ENCODE measurements at places on chromosomes 5 and 9.

DNA sequence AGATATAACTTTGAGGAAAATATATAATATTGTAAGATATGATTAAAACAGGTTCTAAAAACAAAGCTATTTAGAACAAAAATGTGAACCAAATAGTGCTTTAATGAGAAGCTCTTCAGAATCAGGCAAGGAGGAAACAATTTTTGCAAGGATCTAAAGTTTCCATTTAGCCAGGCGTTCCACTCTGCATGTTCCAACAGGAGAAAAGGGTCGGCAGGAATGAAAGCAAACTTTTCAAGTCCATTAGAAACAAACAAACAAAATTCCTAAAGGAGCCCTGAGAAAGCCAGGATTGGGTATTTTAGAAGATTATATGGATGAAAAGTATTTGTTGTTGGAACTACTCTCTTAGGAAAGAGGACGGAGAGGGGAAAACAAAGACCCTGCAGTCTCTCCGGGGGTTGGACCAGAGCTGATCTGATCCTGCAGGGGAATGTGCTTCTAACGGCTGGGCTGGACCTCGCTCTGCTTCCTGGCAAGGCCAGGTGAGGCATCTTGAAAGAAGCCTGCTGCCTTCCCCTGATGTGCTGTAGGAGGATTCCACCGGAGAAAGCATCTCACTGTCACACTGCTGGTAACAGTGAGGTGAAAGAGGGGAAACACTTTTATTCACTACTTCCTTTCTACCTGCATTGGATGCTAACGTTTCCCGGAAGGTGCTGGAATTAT, 94.6 kb downstream of the PRRT1B start:
- no peak for DNase-seq

GRCh38 chr5:130836729-130837649, 328.1 kb downstream of the HINT1 start:
- DNase-seq, result no peak

- DNase-seq, result no peak
Measured at GRCh38 chr5:139962445-139962844, 80.7 kb downstream of the NRG2 start.

GRCh38 chr9:89522261-89522958, 24.5 kb upstream of the SEMA4D start:
- peak; percentile 79 for DNase-seq

GRCh38 chr5:158822099-158822498, 277.6 kb downstream of the EBF1 start:
- no peak for DNase-seq

DNA sequence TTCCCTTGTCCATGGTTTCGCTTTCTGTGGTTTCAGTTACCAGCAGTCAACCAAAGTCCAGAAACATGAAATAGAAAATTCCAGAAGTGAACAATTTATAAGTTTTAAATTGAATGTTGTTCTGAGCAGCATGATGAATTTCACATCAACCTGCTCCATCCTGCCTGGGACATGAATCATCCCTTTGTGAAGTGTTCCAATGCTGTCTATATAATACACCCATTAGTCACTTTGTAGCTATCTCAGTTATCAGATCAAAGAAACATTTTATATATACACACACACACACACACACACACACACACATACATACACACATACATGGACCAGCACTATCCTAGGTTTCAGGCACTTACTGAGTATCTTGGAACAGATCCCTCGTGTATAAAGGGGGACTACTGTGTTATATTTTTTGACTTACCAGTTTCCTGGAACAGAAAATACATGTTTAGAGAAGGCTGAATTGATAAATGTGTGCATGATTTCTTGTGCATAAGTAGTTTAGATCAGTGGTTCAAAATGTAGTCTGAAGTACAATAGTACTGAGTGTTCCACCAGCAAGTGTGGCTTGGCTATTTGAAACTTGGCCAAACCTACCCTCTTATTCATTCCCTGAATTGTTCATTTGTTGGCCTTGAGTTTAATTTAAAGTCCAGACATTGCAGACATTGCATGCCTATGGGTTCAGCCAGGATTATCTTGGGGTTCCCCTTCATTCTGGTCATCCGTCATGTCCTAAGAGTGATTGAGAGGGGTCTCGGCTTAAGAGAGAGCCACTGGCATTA, 510.0 kb downstream of the GADD45G start:
- no peak for DNase-seq

- no peak for DNase-seq
Measured at GRCh38 chr5:9034649-9035048, 511.2 kb downstream of the SEMA5A start.

DNA sequence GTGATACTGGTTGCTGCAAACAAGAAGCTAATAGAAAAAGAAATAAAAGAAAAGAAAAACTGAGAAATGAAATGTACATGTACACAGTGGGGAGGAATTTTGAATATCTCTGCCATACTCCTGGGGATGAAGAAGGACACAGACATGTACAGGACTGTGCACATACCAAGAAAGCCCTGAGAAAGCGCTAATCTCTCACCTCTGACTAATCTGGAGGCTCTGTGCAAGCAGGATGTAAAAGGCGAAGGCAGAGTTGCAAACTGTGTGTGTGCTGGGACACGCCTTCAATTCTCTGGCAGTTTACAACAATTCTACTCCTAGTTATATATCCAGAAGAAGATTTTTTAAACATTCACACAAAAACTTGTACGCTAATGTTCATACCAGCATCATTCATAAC, 211.4 kb downstream of the KIAA0825 start:
- no peak for DNase-seq

DNA sequence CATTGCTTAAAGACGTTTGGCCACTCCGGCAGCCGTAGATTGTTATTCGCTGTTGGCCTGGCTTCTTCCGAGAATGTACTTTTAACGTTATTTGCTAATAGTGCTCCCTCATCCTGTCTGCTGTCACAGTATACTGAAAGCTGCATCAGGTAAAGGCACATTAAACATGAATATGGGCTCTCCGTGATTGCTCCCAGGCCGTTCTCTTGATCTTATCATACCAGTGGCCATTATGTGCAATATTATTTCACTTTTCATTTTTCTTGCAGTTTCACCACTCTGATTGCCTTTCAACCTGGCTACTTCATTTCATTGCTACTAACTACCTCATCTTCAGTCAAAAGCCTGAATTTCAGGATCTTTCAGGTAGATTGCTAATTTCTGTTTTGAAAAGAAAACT, 34.0 kb downstream of the GLRX start:
- DNase-seq, result no peak

GRCh38 chr5:60521376-60522291, 178.3 kb downstream of the DEPDC1B start:
- DNase-seq, result no peak

DNA sequence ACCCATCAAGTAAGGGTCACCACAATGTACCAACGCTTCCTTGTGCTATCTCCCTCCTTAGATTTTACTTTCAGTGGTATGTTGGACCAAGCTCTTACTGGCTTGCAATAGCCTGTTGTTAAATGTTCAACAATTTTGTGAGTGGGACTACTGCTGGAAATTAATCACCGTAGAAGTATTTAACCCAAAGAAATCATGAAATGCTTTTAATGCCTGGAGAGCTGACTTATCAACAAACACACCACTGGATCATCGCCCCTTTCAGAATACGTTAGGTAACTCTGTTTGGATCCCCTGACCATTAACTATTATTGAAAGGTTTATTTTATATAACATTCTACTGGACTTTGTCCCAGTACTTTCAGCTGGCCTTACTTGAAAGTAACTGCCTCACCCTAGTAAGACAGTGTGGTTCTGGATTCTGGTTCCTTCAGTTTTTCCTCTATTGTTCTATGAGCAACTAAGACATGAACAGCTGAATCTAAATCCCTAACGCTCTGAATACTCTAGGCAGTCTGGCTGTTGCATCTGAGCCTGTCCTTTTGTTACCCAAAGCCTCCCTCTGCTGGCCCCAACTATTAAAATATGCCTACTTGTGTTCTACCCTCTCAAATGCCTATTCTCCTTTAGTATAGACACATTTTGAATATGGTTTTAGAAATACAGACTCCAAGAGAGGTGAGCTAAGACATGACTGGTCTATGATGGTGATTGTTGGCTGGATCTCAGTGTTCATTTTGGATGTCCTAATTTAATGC, 1203.4 kb upstream of the DMAC1 start:
- DNase-seq, result no peak

Data from T-helper 22 cell (primary cell).